ENCODE measurements at places on chromosomes 2 and 18.

- DNase-seq: no peak
Observed at GRCh38 chr2:121279476-121280220, 5.4 kb downstream of the TFCP2L1 start.

DNA sequence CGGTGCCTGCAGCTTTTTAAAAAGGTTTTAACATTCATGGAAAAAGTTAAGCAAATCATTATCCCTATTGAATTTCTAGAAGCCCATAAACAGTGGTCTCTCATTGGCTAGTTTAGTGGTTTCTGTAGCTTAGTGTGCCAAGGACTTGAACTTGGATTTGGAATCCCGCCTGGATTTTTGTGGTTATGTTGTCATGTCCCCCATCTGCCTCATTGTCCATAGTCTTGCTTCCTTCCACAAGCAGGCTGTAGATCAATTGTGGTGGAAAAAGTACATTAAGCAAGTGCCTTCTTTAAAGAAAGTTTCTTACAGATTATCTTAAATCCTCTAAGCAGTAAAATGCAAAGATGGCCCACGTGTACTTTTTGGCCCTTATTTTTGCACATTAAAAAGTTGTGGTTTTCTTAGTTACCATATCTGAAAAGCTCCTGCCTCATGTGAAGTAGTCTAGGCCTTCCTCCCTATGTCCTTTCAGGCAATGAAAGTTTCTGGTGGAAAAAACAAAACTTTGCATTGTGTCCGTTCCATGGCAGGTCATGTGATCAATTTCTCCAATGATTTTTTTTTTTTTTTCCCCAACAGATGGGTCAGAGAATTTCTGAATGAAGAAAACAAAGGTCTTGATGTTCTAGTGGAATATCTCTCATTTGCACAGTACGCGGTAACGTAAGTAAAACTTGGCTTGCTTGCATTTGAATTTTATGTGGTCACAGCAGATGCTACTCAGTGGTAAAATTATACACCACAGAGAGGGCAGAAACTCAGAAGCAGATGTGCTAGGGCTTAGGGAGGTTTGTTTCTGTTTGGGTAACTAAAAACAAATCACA lies 158.9 kb downstream of the PRPF40A start:
- no peak for DNase-seq

GRCh38 chr2:67318993-67319481 lies 78.1 kb upstream of the ETAA1 start:
- no peak for DNase-seq

DNA sequence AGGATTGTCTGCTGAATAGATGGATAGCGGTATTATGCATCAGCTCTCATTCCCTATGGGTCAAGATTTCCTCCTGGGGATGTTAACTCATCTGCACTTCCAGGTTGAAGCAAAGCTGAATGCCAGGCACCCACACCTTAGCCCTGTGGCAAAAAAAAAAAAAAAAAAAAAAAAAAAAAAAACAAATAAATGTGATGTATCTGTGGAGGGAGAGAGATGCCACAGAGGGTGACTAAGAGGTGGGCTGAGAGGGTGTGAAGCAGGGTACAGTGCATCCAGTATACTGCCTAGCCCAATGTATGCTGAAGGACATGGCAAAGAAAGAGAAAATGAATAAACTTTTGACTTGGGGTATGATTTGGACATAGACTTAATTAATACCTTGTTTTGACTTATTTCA lies 91.4 kb downstream of the COPS8 start:
- no peak for DNase-seq

DNA sequence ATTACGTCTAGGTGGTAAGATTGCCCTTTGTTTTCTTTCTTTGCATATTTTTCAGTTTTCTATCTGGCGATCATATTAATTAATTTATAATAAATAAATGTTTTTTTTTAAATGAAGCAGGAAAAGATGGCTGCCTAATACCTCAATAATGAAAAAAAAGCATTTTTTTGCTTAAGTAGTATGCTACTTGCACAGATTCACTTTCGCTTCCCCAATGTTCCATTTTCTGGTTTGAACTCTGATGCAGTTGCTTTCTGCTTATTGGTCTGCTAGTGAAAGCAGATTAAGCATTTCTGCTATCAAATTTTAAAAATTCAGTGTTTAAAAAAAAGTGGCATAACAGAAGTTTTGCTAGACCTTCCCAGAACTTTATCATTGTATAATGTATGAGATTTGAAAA lies 11.9 kb upstream of the TMEM182 start:
- DNase-seq: no peak

GRCh38 chr2:210224591-210224940 lies 681 bp downstream of the ACADL start:
- DNase-seq: peak; percentile 58

DNA sequence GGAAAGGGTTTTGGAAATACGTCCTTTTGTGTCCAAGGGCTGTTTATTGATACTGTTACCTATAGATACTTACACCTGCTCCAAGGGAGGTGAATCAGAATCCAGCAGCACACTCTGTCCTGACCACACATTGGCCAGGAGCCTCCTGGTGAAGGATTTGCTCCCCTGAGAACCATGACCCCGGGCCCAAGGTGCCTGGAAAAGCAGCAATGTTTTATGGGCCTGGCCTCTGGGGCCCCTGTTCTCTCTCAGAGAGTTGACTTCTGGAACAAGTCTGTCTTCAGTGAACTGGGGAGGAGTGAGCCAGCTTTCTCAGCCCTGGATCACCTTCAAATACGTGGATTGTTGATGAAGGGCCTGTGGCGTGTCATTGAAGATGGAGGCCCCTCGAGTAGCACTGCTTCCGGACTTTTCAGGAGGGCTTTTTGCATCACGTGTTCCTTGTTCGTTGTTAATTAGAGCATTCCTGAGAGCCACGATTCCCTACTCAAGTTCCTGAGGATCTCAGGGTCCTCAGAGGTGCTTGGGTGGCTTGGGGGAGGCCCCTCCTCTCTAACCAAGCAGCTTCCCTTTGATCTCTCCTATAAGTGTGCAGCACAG lies 78.5 kb upstream of the RPL31 start:
- DNase-seq: no peak

DNA sequence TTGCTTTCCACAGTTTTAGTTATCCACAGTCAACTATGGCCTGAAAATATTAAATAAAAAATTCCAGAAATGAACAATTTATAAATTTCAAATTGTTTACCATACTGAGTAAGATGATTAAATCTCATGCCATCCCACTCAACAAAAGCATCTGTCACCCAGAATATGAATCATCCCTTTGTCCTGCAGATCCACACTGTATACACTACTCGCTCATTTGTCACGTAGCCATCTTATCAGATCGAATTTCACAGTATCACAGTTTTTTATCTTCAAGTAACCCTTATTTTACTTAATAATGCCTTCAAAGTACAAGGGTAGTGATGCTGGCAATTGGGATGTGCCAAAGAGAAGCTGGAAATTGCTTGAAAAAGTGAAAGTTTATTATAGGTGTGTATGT lies 291.8 kb upstream of the LRATD1 start:
- DNase-seq: no peak

DNA sequence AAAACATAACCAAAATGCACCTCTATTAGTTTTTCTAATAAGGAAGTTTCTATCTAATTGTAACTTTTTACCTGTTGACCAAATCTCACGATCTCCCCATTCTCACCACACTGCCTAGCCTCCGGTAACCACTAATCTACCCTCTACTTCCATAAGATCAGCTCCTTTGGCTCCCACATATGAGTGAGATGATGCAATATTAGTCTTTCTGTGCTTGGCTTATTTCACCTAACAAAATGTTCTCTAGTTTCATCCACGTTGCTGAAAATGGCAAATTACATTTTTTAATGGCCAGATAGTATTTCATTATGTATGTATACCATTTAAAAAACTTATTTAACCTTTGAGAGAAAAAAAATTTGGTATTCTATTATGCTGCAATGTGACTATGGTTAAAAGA lies 379.0 kb upstream of the NXPH2 start:
- no peak for DNase-seq

Data from lower lobe of right lung (tissue), 2 donors.